Caki2 (cell line): ENCODE measurements at places on chromosomes 13 and 19. TPM values are rescaled to one million over a fixed set of nuclear protein-coding genes. Genes with fewer than 3 reads are reported as not detected.

DNA sequence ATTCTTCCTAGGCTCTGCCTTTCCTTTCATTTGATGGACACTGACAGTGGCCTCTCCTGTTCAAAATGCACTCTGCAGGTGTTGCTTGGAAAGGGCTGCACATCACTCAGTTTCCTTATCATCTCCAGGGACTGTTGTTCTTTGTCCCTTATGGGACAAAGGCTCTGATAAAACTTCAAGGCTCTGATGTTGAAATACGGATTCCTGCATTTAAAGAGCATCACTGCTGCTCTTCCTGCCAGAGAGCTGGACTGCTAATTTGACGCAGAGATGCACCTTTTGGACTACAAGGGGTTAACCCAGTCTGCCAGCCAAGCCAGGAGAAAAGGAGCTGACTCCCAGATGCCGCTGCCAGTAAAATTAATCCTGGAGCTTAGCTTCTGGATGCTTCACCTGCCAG lies 952.1 kb downstream of the DIAPH3 start:
- DNase-seq, result no peak

DNA sequence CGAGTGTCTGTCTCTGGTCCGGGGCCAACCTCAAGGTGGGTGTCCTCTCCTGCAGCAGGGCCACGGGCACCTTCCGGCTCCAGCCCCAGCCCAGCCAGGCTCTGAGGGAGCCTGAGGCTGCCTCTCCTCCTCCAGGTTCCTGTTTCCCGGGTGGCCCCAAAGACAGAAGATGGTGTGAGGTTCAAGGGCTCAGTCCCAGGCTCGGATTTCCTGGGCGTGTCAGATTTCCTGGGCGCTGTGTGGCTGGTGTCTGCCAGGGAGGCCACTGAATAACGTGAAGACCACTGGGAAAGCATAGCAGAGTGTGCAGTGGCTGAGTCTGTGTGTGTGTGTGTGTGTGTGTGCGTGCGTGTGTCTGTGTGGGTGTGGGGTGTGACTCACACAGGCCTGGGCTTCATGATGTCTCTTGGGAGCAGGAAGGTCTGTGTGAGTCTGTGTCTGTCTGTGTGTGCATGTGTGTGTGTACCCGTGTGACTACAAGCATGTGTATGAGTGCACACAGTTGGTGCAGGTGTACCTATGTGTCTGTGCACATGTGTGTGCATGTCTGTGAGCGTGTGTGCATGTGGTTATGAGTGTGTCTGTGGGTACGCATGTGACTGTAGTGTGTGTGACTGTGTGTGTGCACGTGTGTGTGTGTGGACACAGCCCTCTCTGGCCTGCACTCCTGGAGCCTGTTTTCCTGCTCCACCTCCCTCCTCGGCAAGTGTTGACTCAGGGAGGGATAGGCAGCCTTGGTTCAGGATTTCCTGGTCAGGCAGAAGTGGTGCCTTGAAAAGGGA lies 28.3 kb downstream of the CEBPA start:
- DNase-seq, result peak; percentile 47

DNA sequence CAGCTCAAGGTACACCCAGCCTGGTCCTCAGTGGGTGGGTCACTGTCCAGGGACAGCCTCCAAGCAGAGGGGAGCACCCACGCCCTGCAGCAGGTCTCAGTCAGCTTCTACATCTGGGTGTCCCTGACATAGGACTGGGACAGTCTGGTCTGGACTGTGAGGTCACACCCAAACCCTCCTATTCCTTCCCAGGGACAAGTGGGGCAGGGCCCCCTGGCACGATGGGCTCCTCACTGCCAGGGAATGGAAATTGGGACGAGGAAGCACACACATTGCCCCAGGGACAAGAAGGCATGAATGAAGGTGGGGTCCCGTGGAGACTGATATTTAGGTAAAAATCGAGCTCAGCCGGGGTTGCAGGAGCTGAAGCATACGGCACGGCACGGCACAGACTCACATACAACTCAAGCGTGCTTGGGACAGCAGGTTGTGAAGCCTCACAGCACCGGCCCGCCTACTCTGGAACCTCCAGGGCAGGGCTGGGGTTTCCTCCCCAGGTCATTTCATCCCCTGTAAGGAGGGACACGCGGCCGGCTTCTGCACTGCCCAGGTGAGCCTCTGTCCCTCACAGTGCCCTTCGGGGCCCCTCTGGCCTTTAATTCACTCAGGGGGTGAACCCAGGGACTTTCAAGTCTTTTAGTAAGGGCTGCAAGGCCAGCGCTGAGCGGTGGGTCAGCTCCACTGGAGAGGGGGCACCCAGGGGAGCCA lies 3.5 kb downstream of the PNMA8B start:
- no peak for DNase-seq

GMIP gene
- 6.6 and 12.5 TPM in 2 replicates for total RNA-seq

DNA sequence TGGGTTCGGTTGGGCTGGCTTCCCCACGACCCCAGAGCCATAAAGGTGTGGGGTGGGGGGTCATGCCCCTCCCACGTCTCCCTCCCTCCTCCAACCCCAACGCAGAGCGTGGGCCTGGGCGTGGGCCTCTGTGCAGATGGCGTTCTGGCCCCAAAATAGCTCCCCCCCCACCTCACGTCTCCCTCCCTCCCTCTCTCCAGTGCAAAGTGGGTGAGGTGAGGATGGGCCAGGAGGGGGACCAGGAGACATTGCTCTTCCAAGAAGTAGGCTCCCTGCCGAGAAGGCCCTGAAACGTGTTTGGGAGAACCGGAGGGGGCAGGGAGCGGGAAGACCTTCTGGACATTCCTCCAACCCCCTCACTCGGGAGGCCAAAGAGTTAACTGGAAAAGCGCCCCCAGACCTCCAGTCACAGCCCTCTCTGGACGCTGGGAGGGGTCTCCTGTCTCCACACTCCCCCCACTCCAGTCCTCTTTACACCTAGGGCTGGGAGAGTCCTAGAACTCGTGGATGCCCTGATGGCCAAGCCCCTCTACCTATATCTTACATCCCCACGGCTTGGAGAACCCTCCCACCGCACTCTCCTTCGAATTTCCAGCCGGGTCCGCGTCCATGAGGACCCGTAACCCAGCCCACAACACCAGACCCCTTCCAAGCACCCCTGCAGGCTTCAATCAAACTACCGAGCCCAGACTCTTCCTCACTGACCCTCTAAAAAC lies 855 bp downstream of the UNC13A start:
- DNase-seq, result no peak

DNA sequence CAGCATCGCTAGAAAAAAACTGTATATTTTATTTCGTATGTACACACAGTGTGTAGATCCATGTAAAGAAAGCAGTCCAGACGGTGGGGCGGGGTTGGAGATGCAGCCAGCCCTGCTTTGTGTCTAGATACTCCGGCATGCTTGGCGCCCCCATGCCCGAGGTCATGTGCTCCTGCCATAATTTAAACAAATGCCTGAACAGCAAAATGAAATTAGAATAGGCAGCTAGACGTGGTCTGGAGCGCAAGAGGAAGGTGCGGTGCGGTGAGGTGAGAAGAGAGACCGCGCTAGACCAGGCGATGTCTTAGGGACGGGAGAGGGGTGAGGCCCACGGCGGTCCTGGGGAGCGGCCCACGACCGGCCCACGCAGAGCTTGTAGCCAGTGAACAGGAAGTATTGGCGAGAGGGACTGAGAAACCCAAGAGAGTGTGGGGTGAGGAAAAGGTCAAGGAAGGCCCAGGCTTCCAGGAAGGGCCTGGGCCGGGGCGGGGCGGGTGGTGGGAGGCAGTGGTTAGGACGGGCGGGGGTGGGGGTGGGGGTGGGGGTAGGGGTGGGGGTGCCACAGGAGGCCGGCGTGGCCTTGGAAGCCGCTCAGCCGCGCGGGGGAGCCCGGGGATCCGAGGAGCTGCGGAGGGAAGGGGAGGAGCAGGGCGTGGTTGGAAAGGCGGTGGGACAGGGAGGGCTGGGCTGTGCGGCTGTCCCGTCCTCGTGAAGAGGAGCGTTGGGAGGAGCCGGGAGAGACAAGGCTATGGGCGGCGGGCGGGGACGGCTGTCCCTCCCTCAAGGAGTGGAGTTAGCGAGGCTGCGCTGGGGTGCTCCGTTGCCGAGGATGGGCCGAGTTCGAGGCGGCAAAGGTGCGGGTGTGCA lies 254.7 kb upstream of the SGCG start:
- DNase-seq, result peak; percentile 71

TLE6 gene
- 10.5 and 21.3 TPM in 2 replicates for total RNA-seq

DNA sequence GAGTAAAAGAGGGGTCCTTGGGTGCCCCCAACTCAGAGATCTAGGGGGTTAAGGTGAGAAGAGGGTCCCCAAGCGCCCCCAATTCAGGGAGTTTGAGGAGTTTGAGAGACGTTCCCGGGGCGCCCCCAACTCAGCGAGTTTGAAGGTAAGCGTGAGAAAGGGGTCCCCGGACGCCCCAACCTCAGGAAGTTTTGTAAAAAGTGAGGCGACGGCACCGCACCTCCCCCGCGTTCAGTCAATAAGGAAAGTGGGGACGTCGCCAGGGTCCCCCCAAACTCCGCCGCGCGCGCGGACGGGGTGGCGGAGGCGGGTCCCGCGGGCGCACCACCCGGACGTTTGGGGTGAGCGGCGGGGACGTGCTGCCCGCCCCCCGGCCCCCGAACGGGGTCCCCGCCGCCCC lies 353 bp downstream of the RFX2 start:
- no peak for DNase-seq

DNA sequence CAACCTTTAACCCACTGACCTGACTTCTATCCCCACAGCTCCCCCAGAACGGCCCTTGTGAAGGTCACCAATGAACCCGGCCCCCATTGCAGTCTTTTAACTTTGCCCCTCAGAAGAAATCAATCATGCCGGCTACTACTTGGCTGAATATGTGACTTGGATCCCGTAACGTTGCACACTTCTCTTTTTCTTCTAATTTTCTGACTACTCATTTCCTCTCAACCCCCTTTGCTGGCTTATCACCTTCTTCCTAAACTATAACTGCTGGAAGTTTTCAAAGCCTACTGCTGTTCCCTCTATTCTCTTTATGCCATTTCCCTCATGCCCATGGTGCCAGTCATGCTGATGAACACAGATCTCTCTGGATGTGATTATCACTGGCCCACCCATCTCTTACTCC lies 367.6 kb downstream of the DNAJC15 start:
- no peak for DNase-seq

SYT3 gene
- total RNA-seq, result 0.14 and 0.26 TPM in 2 replicates

GRCh38 chr19:38035515-38036495 lies 128.8 kb downstream of the SIPA1L3 start:
- DNase-seq, result no peak

DNA sequence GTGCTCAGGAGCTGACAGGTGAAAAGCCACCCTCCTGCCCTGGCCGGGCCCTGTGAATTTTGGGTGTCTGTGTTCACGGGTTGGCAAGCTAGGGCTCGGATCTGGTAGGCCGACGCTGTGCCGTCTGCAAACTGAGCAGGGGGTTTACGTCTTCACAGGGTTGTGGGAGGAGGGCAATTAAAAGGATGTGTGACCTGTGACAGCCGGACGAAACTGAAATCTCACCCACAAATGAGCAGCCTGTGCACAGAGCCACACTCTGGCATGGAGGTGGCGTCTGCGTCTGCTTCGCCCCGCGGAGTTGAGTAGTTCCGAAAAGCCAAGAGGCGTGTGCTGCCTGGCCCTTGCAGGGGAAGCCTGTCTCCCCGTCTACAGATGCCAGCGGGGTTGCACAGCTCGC lies 117.3 kb downstream of the KDM4B start:
- DNase-seq, result no peak

COX6B1 gene
- total RNA-seq, result 438 and 558 TPM in 2 replicates

MEIOSIN gene
- 0.35 TPM in 1 of 2 replicates, not detected in the other for total RNA-seq

OR10H1 gene
- not detected in 2 replicates for total RNA-seq
